ENCODE measurements at places on chromosomes 2 and 18.

- no peaks in the 10 kb centered on the region for H3K36me3 ChIP-seq
- no peaks in the 10 kb centered on the region for H3K4me1 ChIP-seq
- no peak for DNase-seq
Measured at GRCh38 chr2:190270298-190270697, 49.3 kb downstream of the HIBCH start.

GRCh38 chr2:40201425-40201824 lies 250.5 kb downstream of the SLC8A1 start:
- H3K36me3 ChIP-seq: no peaks in the 10 kb centered on the region
- no peak overlapping the region for H3K27ac ChIP-seq
- H3K4me3 ChIP-seq: no peak overlapping the region
- no peak for DNase-seq

DNA sequence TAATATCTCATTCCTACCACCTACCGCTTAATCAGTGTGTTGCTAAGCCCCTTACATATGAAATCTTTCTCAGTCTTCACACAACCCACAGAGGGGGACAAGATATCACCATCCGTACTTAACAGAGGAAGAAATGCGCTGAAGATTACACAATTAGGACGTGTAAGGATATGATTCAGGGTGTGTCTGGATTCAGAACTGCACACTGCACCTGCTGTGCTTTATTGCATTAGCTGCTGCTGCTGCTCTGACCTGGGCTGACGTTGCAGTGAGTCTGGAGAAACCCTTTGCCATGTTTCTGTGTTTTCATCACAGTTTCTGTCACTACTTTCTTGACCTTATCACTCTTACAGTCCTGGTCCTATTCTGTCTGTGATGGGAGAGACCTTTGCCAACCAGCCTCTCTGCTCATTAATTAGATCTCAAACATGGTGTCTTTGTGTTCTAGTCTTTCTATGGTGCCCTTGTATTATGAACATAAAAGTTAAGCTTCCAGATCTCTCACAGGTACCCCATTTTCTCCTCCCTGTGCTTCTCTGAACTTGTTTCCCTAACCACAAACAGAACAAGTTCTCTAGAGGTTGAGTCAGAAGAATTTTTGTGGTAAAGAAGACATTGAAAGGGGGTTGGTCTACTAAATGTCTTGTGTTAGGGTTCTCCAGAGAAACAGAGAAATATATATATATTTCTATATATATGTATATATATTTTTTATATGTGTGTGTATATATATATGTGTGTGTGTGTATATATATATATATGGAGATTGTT lies 92.9 kb upstream of the CYP1B1 start:
- no peaks in the 10 kb centered on the region for H3K4me1 ChIP-seq
- DNase-seq: no peak
- no peak overlapping the region for H3K27ac ChIP-seq
- H3K36me3 ChIP-seq: no peaks in the 10 kb centered on the region
- H3K27me3 ChIP-seq: peaks cover 2% of the 10 kb centered on the region
- H3K4me3 ChIP-seq: no peak overlapping the region

DNA sequence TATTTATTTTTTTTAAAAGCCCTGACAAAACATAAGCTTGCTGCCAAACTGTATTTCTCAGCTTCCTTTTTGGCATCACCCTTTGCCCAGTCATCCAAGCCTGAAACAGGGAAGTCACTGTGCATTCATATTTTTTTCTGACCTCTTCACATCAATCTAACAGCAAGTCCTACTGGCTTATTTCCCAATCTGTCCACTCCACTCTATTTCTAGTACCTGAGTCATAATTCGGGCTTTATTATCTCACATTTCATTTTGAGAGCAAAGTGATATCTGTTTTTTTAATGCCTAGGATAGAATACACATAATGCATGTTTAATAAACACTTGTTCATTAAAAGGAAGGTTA lies 5.1 kb downstream of the HNMT start:
- no peaks in the 10 kb centered on the region for H3K27me3 ChIP-seq
- no peaks in the 10 kb centered on the region for H3K4me1 ChIP-seq
- no peak for DNase-seq
- H3K27ac ChIP-seq: no peak overlapping the region
- no peak overlapping the region for H3K4me3 ChIP-seq

GRCh38 chr2:71045865-71046548 lies 22.4 kb upstream of the NAGK start:
- H3K27me3 ChIP-seq: no peaks in the 10 kb centered on the region
- H3K36me3 ChIP-seq: no peaks in the 10 kb centered on the region
- no peaks in the 10 kb centered on the region for H3K4me1 ChIP-seq
- no peak overlapping the region for H3K4me3 ChIP-seq

Data from T-cell (primary cell).